ENCODE measurements at places on chromosomes 4 and X.

- DNase-seq: no peak
Observed at GRCh38 chrX:20320461-20321159, 53.9 kb upstream of the RPS6KA3 start.

GRCh38 chr4:84965553-84966381 lies 723 bp downstream of the WDFY3 start:
- DNase-seq: peak; percentile 6

DNA sequence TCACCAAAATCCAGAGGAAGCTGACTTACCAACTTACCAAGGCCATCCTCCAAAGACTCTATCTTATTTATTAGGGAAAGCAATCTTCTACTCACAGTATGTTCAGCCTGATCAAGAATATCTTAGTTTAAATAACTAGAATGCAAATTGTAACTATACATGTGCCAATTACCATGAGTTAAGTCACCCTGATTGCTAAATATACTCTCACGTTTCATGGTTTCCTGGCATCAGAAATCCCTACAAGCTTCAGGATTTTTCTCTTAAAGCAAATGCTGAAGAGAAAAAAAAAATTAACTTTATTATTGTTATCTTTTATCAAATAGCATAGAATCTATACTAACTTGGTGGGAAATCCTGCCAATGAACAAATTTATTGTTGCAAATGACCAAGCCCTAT lies 63.0 kb upstream of the MXD4 start:
- no peak for DNase-seq

- peak; percentile 60 for DNase-seq
Observed at GRCh38 chr4:143399113-143399949, 62.7 kb downstream of the GAB1 start.

DNA sequence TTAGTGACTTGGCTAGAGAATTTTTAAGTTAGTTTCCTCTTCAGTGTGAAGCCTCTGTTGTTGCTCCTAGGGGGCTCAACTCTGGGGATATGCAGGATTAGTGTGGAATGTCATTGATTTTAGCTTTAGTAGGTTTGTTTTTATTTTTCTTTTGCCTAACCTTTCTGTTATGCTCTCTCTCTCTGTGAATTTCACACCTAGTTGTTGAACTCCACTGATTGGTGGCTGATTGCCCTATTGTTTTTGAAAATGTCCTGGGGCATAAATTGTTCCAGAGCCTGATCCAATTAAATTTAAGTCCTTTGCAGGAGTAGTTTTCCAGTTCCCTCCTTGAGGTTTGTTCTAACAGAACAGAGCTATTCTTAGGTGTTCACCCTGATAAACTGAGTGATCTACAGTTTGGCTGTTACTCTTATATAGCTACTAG lies 393.3 kb upstream of the CTSO start:
- no peak for DNase-seq

- DNase-seq: no peak
Observed at GRCh38 chr4:124883632-124884031, 171.1 kb upstream of the ANKRD50 start.

DNA sequence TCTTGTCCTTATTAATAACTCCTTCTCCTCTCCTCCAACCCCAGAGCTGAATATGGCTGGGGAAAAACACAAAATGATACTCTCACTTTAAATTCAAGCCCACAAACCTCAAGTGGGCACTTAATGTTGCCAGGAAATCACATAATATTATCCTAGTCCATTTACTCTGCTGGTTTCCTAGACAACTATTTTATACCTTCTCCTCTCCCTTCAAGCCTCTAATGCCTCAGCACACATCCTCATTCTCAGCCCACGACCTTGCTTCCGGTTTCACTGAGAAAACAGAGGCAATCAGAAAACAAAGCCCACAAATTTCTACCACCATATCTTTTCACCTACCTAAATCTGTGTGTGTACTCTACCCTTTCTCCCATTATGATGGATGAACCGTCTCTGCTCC lies 12.1 kb upstream of the CLCN5 start:
- no peak for DNase-seq

- DNase-seq: no peak
Observed at GRCh38 chrX:22409418-22409817, 136.7 kb downstream of the CBLL2 start.

GRCh38 chr4:90544532-90545045 lies 417.4 kb downstream of the CCSER1 start:
- no peak for DNase-seq

DNA sequence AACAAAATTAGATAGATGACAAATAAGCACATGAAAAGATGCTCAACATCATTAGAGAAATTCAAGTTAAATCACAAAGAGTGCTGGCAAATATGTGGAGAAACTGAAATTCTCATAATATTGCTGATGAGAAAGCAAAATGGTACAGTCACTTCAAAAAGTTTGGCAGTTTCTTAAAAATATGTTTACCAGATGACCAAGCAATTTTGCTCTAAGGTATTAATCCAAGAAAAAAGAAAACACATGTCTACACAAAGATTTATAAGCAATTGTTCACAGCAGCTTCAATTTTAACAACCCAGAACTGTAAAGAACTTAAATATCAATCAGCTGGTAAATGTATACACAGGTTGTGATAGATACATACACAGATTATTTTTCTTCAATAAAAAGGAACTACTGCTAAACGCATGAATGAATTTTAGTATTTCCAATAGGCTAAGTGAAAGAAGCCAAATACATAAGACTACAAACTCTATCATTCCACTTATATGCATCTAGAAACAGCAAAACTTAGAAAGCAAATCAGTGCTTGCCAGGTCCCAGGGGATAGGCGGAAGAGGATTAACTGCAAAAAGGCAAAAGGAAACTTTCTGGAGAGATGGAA lies 11.7 kb downstream of the OTUD4 start:
- DNase-seq: no peak

GRCh38 chr4:42401171-42401570 lies 3.9 kb downstream of the SHISA3 start:
- DNase-seq: no peak

- no peak for DNase-seq
Observed at GRCh38 chr4:187238646-187239045, 515.0 kb upstream of the FAT1 start.

GRCh38 chr4:62457356-62457755 lies 1257.2 kb downstream of the ADGRL3 start:
- no peak for DNase-seq

- DNase-seq: no peak
Observed at GRCh38 chr4:1732911-1733310, 11.6 kb downstream of the TACC3 start.

- DNase-seq: no peak
Observed at GRCh38 chr4:110837896-110838450, 215.1 kb upstream of the PITX2 start.

DNA sequence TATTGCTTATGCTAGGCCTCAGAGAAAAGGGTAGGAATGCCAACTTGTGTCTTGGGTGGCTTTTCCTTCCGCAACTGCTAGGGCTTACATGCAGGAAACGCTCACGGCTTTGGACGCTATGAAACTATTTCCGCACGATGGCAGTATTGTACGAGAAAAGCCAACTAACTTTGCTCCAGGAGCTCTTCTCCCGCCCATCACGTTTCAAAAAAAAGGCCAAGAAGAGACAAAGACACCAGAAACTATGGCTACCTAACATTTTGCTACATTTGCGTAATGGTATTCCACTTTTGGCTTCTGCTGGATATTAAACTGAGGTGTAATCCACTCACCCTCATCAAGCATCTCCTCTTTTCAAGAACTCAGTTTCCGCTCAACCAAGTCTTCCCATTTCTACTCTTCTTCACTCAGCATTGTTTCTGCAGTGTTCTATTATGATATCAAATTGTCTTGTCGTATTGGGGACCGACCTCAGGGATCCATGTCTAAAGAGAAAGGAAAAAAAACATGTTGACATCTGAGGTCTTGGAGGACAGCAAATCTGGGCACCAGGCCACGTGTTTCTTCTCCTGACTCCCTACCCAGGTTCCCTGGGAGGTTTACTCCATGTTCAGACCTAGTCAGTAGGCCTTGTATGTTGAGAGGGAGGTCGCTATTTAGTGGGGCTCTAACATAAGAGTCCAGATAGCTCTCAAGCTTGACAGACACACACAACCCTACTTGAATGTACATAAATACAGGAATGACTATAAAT lies 239.4 kb upstream of the STK26 start:
- no peak for DNase-seq

DNA sequence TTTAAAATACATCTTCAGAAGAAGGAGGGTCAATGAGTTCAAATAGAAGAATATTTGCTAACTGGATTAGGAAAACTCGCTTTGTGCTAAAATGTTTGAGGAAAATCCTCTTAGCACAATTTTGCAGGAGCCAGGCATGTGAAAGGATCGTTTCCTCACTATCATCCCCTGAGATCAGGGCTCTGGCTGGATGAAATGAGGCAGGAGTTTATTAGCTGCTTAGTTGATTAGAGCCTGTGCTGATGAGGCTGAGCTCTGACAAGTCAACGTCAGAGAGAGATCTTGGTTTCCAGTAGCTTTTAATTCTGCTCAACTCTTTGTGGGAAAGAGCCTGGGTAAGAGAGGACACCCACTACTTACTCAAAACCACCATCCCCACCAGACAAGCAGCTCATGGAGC lies 8.0 kb upstream of the DRD5 start:
- DNase-seq: no peak

- no peak for DNase-seq
Observed at GRCh38 chrX:140092121-140092520, 126.8 kb upstream of the CXorf66 start.

GRCh38 chr4:83866834-83867621 lies 331.1 kb downstream of the GPAT3 start:
- peak; percentile 26 for DNase-seq

DNA sequence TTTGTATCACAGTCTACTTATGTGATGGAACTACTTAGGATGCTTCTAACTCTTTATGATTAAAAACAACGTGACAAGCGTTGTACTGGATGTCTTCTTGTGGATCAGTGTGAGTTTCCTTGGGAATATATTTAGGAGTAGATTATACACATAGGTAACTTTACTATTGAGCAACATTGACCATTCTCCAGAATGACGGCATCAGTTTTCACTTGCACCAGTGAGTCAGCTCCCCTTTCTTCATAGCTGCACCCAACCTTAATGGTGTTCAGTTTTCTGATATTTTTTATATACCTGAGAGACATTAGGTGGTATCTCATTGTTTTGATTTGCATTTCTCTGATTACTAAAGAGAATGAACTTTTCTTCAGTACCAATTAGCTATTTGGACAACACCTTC lies 343.9 kb downstream of the ADGRL3 start:
- DNase-seq: no peak

DNA sequence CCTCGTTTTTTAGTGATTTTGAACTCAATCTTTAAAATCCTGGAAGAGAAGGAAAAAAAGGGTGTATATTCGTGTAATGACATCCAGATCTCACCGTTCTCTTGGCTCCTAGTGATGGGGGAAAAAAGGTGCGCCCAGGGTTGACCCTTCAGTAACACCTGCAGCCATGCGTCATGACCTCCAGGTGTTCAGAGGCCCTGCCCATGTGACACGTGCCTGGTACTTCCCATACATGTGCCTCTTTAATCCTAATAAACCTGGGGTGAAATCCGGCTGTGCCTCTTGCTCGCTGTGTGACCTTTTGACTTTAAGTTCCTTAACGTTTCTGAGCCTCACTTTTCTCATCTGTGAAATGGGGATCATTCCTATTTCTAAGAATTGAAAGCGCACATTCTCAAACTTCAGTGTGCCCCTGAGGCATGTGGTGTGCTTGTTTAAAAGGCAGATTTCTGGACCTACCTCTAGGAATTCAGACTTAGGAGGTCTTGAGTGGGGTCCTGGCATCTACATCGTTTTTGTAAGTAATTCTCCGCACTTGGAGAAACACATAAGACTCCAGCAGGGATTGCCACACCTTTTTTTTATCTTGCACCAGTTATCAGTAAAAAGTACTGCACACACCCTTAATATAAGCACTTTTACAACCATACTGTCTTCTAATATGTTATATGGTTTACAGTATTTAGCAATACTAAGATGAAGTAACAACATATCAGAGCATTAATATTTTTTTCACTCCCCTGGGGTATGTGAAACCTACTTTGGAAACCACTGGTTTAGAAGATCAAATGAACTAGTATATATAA lies 90.1 kb downstream of the RELL1 start:
- no peak for DNase-seq

GRCh38 chr4:135917011-135917410 lies 1615.3 kb downstream of the PCDH18 start:
- no peak for DNase-seq

- DNase-seq: peak; percentile 81
Observed at GRCh38 chrX:120260369-120260768, 9.8 kb downstream of the ZBTB33 start.

DNA sequence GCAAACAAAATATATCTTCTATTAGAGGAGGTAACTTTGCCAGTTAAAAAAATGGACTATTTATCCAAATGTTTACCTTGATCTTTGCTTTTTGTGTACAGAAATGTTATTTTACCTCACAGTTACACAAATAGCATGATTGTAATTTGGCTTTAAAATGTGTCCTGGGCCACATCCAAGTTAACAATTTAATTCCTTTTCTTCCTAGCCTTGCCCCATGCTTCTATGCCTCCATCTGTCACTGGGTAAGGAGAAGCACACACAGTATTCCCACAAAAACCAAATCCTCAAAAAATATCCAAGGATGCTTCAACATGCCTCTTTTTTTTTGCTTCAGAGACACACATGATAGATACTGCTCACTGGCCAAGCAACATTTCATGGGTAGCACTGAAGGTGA lies 30.9 kb downstream of the GRXCR1 start:
- no peak for DNase-seq

DNA sequence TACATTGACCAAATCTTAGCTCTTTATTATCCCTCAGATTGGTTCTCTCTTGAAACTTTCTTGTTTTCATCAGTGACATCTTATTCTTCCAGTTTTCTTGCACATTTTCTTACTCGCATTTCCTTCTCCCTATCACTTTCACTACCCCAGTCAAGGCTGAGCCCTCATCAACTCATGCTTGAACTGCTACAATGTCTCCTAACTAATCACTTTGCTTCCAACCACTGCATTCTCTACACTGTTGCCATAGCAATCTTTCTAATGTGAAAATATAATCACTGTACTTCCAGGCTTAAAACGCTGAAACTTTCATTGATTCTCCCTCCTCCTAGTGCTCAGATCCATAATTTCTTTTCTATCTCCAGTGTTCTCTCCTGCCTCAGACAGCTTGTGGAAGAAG lies 22.2 kb upstream of the LPAR4 start:
- no peak for DNase-seq

DNA sequence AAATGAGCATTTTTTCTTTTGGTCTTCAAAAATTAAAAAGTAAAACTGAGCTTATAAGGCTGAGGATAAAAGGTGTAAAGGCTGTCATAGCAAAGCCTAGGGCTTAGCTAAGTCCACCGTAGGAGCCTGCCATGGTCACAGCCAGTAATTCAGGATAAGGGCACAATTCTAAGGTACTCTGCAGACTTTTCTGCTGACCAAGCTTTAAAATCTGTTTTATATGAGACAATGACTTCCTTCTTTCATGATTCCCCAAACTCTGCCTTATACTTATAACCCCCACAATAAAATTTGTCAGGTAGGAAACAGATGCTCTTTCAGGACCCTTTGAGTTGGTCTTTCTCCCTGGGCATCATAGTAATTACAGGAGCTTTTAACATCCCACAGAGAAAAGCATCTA lies 138.5 kb downstream of the COL4A6 start:
- no peak for DNase-seq

GRCh38 chr4:14790494-14790893 lies 211.8 kb upstream of the CPEB2 start:
- no peak for DNase-seq
